ENCODE measurements at places on chromosomes 12 and 14.
A peak's percentile ranks its signal among the peaks of the same experiment; 100 is the strongest.

DNA sequence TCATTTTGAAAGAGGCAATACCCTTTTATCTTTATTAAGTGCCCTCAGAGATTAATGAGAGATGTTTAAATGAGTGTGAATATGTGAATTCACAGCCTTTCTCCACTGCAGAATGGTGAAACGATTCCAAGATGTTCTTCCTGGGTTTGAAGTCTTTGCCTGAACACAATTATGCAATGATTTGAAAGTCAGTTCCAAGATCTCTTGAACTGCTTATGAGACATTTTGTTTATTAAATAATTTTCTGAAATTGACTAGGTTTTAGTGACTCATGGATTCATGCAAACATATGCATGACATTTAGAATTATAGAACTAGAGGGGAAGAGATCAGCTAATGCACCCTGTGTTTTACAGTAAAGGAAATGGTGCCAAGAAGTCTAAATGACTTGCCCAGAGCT lies 118.1 kb upstream of the SLC38A2 start:
- no peak for DNase-seq

- DNase-seq = peak; percentile 12
Observed at GRCh38 chr12:110846615-110847566, at the start of gene CCDC63. TSS of gene CCDC63 (plus strand) at chr12:110846987. CDS start at chr12:110852955, 5,968 bp downstream.

GRCh38 chr12:86198696-86199444 lies 57.3 kb downstream of the MGAT4C start:
- no peak for DNase-seq

- DNase-seq = no peak
Observed at GRCh38 chr12:24754690-24755638, 193.9 kb downstream of the BCAT1 start.

DNA sequence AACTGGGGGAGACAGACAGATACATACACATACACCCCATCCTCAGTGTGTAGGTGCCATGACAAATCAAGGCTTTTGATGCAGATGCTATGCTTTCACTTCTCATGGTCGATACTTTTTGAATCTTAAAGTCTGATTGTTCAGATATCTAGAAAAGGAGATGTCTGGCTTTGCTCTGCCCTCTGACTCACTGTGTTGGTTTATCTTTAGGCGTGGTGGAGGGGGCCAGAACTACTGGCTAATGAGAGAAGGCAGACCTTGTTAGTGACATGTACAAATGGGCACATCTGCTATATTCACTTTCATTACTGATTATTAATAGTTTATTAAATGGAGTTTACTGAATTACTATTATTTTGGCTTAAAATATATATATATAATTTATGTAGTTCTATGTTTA lies 444.3 kb upstream of the RGS6 start:
- DNase-seq = no peak

DNA sequence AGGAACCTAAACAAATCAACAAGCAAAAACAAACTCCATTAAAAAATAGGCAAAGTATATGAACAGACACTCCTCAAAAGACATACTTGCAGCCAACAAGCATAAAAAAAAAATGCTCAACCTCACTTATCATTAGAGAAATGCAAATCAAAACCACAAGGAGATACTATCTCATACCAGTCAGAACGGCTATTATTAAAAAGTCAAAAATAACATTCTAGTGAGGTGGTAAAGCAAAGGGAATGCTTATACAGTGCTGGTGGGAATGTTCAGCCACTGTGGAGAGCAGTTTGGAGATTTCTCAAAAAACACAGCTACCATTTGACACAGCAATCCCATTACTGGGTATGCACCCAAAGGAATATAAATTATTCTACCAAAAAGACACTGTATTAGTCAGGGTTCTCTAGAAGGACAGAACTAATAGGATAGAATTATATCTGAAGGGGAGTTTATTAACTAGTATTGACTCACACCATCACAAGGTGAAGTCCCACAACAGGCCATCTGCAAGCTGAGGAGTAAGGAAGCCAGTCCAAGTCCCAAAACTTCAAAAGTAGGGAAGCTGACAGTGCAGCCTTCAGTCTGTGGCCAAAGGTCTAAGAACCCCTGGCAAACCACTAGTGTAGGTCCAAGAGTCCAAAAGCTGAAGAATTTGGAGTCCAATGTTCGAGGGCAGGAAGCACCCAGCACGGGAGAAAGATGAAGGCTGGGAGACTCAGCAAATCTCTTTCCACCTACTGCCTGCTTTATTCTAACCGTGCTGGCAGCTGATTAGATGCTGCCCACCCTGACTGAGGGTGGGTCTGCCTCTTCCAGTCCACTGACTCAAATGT lies 101.6 kb upstream of the KRAS start:
- DNase-seq = no peak

DNA sequence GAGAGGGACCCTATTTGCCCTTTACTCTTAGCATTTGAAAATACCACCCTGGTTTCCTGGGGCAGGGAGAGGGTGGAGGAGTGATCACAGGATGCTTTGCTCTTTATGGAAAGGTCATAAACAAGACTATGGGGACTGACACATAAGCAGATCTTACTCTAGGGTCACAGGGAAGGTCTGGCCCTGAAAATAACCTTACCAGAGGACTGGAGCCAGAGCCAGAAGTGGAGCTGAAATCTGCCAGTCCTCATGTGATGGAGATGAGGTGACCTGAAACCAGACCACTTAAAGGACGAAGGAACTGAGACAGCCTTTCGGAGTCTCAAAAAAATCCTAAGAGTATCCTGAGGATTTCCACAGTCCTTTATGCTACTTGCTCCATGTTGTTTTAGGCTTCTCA lies 12.4 kb downstream of the PFKM start:
- DNase-seq = no peak

DNA sequence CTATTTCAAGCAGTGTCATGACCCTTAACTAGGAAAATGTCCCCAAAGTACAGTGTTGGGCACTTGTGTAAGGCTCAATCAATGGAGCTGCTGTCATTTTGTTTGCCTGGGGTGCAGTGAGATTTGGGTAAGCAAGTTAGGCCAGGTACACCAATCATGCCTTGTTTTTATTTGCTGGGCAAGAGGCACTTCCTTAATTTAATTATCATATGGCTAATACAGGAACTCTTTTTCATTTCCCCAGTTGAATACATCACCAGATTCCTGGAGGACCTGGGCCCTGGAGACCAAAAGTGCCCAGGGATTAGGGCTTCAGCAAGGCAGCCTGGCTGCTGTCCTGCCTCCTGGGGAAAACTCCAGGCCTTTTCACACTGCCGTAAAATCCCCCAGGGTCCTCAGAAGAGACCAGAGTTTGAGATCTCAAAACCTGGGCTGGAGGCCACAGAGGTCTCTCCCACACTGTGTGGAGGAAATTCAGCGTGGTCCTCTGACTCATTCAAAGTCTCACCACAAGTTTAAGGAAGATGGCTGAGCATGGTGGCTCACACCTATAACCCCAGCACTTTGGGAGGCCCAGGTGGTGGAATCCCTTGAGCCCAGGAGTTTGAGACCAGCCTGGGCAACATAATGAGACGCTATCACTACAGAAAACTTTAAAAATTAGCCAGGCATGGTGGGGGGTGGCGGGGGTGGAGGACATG lies 28.4 kb upstream of the FOXN3 start:
- peak; percentile 42 for DNase-seq

DNA sequence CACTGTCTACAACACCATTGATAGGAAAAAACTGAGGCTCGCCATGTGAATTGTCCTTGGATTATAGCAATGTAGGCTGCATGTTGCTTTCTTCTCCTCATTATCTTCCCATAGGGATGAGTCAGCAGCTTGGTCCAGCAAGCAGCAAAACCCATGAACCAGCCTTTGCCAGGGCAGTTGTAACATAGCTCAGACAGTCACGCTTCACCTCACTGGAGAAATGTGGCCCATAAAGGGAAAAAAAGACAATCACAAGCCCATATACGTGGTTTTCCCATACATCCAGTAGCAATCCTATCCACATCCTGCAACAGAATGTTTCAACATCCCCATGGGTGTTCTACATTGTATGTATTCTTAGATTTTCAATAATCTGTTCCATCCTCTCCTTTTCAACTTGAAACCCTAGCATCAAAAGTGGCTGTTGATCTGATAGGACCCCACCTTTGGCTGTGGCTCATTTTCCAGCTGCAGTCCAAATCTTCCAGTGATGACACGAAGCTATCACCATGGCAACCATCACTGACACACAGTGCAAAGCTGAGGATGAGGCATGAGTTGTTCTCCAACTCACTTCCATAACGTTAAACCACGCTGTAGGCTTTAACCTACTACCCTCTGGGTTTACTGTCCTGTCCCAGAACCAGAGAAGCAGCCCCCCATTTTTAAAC lies 34.0 kb downstream of the GRIN2B start:
- no peak for DNase-seq

- no peak for DNase-seq
Observed at GRCh38 chr12:13163868-13164635, 32.5 kb upstream of the EMP1 start.

DNA sequence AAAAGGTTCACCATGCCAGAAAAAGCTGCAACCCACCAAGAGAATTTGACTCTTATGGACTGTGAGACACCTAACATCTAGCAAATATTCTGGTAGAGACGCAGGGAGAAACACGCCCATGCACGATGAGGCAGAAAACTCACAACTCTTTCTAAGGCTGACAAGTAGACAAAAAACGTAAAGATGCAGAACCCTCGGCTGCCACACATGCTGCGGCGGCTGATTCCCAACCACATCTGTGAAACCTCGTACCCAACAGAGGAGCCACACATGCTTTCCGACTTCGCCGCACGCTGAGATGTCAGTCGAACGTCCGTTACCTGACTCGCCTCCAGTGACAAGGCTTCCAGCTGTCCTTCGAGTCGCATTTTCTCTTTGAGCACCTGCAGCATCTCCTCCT lies 21.8 kb downstream of the GOLGA3 start:
- peak; percentile 27 for DNase-seq

- DNase-seq = no peak
Observed at GRCh38 chr12:6950811-6951540, at the start of gene PTPN6. TSS of gene PTPN6 (plus strand) at chr12:6951356. CDS start at chr12:6951513, 157 bp downstream.

DNA sequence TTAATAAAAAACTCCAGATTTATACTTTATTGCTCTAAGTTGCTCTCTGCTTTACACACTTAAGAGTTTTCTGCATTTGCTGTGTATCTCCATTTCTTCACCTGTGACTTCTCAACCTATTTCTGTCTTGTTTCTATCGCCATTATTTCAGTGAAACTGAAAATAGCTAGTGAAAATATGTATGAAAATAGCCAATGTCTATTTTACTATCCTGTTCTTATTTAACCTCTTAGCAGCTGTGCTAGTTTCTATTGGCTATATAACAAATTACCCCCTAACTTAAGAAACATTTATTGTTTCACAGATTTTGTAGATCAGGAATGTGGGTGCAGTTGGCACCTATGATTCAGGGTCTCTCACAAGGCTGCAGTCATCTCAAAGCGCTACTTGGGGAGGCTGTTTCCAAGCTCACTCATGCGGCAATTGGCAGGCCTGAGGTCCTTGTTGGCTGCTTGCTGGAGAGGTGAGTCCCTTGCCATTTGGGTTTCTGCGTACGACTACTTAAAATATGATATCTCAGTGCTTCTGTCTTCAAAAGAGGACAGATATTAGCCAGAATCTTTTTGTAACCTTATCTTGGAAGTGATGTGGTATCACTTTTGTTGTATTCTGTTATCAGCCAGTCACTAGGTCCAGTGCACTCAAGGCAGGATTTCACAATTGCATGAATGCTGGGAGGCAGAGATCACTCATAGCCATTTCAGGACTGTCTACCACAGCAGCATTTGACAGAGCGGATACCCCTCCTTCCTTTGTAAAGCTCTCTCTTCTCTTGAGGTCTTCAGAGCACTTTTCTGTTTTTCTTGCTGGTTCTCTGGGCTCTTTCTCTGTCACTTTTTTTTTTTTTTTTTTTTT lies 7.2 kb downstream of the ERC1 start:
- DNase-seq = no peak

DNA sequence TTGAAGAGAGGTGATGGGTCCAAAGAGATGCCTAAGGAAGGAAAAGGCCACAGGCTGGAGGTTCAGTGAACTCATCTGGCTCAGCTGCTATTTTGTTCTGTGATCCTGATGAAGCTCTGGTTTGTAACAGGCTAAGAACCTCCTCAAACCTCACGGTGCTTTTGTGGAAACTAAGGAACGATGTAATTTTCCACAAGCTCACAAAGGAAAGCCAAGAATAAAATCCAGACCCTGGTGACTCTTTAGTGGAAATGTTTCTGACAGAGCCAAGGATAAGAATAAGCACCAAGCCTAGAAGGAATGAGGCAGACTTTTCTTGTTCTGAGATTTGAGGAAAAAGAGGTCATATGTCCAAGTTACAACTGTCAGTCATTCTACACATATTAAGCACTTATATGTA lies 93.6 kb downstream of the SLC24A4 start:
- DNase-seq = no peak

DNA sequence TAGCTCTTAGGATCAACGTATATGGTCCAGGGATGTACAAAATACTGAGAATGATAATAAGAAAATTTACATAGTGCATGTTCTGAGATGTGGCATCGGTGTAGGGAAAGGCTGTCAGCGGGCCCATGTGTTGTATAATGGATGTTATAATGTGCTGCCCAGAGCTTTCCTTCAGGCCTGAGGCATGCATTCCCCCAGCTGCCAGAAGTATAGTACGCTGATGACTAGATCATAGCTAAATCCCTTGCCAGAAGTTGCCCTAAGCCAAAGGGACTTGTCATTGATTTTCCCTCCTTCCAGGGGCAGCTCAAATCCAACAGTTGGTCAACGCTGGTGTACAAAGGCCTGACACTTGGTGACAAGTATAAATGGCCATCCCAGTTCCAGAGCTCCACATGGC lies 6.5 kb upstream of the OR11G2 start:
- no peak for DNase-seq

DNA sequence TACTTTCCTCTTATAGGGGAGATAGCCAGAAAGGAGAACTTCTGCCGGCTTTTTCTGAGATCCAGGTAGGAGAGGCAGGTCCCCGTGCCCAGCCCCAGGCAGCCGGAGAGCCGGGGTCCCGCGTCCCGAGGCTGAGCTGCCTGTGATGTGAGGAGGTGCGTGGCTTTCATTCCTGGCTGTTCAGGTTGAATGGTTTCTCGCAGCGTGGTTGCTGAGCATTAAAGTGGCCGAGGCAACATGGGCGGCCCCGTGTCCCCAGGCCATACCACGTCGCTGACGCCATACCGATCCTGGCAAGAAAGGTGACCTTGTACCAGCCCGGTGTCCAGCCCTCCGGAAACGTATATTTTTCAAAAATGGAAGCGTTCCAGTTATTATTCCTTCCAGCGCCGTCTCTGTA lies 116.7 kb upstream of the MYL2 start:
- no peak for DNase-seq

- no peak for DNase-seq
Observed at GRCh38 chr14:89137526-89138163, 279.4 kb downstream of the FOXN3 start.

- DNase-seq = no peak
Observed at GRCh38 chr14:43001731-43002130, 1395.1 kb downstream of the LRFN5 start.

DNA sequence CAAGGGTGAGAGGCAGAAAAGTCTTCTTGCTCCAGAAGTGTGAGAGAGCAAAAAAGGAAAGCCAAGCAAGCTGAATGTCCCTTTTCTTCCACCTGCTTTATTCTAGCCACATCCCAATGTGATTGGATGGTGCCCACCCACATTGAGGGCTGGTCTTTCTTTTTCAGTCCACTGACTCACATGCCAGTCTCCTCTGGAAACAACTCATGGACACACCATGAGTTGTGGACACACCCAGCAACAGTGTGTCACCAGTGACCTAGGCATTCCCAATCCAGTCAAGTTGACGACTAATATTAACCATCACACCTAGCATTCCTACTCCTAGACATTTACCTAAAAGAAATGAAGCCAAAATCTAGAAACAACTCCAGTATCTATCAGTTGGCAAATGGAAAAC lies 7.2 kb upstream of the DICER1 start:
- DNase-seq = no peak

- no peak for DNase-seq
Observed at GRCh38 chr12:62658910-62659309, 192.3 kb downstream of the MON2 start.

GRCh38 chr14:103581954-103582703 lies 19.4 kb downstream of the COA8 start:
- DNase-seq = no peak
